Upper lobe of left lung (tissue), 6 donors: ENCODE measurements at places on chromosomes 1 and 21. TPM values are rescaled to one million over a fixed set of nuclear protein-coding genes. Genes with fewer than 3 reads are reported as not detected.

The NBPF10 gene
- total RNA-seq, result 2.9 TPM

The CSF3R gene
- 276 TPM for total RNA-seq

The GPR61 gene
- not detected for total RNA-seq

The SETD4 gene
- total RNA-seq, result 17.1 TPM

The FAM3B gene
- 3.1 TPM for total RNA-seq

The ATP6V1G3 gene
- not detected for total RNA-seq

The NBPF3 gene
- 5.9 TPM for total RNA-seq

The CNR2 gene
- 0.30 TPM for total RNA-seq

DNA sequence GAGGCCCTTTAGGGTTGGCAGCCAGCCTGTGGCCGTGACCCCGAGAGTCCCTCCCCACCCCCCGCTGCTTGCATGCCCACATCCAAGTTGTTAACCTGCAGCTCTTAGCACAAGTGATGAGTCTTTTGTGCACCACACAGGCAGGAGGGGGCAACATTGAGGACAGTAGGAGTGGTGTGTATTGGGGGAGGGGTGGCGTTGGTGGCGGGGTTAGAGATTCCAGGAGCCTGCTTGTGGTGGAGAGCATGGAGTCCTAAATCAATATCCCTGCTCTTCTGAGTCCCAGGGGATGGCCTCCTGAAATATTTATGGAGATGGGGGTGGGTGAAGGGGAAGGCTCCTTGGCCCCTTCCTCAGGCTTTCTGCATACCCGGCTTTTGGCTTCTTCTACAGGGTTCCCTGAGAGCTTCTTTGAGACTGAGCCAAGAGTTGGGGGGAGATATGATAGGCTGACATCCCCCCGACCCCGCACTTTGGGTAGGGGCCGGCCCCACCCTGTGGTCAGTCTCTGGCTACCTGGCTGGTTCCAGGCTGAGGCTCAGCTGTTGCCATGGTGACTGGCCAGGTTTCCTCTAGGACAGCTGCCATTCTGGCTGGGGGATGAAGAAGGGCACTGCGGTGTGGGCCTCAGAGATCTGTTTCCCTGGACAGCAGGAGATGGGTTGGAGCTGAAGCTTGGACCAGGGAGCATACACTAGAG lies 5.0 kb downstream of the CHRNB2 start:
- no peak for DNase-seq

GRCh38 chr1:201041011-201041410 lies 17.5 kb upstream of the KIF21B start:
- DNase-seq, result no peak

- DNase-seq, result no peak
Measured at GRCh38 chr1:211985556-211986264, 49.6 kb downstream of the INTS7 start.

DNA sequence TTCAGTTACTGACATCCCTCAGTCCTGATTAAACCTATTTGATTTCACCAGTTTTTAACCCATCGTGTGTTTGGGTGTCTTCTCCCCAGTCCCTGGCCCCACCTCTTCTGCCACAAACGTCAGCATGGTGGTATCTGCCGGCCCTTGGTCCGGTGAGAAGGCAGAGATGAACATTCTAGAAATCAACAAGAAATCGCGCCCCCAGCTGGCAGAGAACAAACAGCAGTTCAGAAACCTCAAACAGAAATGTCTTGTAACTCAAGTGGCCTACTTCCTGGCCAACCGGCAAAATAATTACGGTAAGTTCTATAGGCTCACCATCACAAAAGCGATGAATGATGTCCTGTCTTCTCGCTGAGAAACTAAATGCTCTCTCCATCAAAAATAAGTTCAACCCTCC lies 28.7 kb downstream of the NBPF3 start:
- no peak for DNase-seq

GRCh38 chr1:81410941-81411340 lies 389.8 kb upstream of the ADGRL2 start:
- DNase-seq, result no peak

DNA sequence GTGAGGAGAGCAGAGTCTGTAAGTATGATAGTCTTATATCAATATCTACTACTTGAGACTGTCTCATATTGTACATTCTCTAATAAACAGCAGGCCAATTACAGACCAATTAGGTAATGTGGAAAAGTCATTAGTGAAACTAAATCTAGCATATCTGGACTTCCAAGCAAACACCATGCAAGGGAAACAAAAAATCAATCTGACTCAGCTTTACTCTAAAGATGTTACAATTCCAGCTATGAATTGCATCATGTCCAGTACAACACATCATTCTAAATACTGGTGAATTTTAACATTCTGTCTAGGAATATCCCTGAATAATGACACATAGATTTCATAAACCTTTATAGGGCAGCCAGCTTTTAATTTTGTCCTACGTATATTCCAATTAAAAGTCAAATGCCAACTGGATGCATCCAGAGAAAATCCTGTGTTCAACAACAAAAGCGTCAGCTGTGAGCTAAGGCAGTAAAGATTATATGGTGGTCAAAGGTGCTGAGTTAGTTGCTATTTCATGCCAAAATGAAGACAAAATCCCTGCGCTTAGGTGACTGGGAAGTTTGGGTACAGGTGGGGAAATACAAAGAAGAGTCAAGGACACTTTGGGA lies 159.3 kb downstream of the TTLL7 start:
- DNase-seq, result no peak

- no peak for DNase-seq
Measured at GRCh38 chr1:9746211-9746610, 77.6 kb downstream of the CLSTN1 start.

DNA sequence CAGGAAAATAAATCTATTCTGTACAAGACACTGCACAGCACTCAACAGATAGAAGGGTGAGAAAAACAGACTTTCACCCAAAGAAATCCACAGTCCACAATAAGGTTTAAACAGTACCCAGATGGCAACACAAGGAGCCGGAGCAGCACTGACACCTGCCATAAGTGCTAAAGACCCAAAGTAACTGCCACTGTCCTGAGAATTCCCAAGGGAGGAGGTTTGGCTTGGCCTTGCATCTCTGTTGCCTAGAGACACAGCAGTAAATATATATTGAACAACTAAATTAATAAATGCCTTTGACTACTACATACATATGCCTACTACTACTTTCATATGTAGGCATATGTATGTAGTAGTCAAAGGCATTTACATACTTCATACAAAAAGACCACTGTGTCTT lies 68.0 kb downstream of the VAV3 start:
- DNase-seq, result no peak

- peak; percentile 29 for DNase-seq
Measured at GRCh38 chr1:228830954-228831481, 95.7 kb downstream of the RHOU start.

DNA sequence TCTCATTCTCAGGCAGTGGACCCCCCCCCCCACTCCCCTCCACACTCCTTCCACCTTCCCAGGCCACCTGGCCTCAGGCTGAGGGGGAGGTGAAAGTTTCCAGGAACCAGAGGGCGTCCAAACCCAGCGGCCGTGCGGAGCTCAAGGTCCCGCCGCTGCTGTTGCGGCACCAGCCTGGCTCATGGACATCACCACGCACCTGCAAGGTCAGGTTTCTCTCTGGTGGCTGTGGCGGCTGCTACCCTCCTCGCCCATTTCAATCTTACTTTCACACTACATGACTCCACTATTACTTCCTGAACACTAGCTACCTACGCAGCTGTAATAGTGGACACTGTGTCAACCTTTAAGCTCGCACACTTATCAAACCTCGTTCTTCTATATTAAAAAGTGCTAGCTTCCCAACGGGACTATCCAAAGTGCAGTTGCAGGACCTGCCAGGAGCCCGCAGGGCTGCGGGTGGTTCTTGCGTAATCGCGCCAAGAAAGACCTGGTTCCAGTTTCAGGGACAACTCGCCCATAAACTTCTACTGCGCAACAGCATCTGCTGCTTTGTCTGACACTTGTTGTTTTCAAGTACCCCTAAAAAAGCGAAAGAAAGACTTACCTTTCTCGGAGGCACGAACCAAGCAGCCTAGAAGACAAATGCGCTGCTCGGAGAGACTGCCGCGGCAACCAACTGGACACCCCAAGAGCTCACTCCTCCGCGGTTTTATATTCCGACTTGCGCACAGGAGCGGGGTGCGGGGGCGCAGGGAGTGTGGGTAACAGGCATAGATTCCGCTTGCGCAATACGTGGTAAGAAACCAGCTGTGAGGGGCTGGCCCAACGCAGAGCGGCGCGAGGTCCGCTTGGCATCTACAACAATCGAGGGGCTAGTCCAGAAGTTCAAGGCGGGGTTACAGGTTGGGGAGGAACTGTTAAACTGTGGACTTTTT lies at the start of gene DIRAS3:
DIRAS3 (minus strand) TSS at position 687 of the 938 bp plus-strand sequence. CDS start 3,330 bp downstream, outside the sequence.
- DNase-seq, result peak; percentile 81

DNA sequence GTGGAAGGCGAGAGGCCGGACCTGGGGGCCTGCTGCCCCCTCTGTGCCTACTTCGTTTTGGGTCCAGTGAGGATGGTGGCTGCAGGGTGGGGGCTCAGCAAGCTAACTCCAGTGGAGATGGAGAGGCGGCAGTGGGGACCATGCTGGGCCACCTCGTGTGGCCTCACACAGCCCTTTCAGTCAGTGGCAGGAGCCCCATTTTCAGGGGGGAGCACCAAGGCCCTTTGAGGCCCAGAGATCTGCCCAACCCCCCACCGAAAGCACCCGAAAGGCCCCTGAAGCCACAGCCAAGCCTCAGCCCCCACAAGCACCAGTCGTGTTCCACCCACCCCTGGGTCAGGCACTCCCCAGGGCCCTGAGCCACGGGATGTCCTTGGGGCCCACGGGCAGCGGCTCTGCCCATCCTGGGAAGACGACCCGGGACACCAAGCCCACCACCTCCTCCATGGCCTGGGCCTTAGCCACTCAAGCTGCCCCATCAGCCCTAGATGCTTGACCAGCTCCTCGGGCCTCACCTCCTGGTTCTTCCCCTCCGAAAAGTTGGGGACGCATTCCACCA lies 345 bp downstream of the FTCD start:
- peak; percentile 15 for DNase-seq

GRCh38 chr1:209746451-209747165 lies 9.2 kb upstream of the TRAF3IP3 start:
- DNase-seq, result no peak

DNA sequence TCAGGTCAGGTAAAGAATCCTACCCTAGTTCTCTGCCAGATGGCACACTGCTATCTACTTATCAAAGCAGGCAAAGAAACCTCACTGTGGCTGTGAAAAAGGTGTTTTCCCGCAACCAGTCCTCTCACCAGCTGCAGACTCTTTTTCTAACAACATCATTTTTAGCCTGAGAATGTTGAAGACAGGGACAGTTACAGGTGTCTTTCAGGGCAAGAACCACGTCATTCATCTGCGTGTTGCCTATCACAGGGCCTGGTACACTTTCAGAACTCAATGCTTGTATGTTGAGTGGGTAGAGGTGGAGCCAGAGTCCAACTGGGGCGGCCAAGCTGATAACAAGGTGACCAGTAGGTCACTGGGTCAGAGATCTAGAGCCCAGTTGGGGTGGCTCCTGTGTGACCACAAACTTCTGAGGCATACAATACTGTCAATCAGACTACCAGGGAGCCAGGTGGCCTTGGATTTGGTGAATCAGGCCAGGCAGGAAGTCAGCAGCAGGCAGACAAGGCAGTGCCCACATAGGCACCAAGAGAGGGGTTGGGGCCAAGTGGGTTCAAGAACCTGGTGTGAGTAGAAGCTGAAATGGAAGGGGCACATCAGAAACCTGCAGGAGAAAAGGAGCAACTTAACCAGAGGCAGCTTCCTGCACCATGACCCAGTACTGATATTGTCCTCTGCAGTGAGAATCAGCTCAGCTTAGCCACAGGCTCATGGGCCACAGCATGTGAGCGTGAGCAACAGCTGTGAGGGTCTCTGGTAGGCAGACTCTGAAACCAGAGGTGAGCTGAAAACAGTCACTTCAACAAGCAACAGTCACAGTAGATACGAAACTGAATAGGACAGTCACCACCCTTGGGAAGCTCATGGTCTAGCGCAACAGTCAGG lies 123.6 kb downstream of the DTL start:
- no peak for DNase-seq

- no peak for DNase-seq
Measured at GRCh38 chr1:206770531-206771337, at the start of gene IL19. Gene IL19 (plus strand): TSS chr1:206770773. CDS start chr1:206836663, 65,890 bp downstream.

GRCh38 chr1:181149326-181150125 lies 61.0 kb downstream of the IER5 start:
- peak; percentile 43 for DNase-seq

DNA sequence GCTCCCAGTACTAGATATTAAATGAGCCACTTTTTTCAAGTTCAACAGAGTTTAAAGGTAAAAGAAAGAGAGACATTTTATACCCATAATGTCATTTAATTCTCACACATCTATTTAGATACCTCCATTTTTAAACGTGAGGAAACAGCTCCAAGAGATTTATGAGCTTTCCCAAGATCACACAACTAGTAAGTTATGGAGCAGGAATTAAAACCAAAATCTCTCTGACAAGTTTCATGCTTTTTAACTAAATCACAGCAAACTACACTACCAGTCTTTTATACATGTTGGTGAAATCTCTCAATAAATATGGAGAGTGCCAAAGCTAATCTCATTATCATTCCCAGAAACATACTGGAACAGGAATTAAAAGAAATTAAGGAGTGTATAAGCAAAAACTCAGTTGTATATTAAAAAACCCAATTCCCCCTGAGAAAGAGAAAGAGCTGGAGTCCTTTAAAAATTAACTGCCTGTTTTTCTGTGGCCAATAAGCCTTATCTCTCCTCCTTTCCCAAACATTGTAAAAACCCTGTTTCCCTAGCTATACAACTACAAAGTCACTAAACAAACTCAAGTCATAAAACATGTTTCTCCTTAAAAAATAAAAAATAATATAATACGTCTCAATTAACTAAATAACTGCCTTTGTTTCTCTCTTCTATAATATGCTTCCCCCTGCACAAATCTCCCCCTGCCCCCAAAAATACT lies 26.7 kb upstream of the THEM4 start:
- no peak for DNase-seq

GRCh38 chr1:41160498-41161110 lies 81.5 kb downstream of the SCMH1 start:
- DNase-seq, result no peak

GRCh38 chr21:46005081-46005480 lies 23.5 kb downstream of the COL6A1 start:
- no peak for DNase-seq
